Right renal cortex interstitium (tissue), 3 donors: ENCODE measurements at places on chromosomes 11 and 22. TPM values are rescaled to one million over a fixed set of nuclear protein-coding genes. Genes with fewer than 3 reads are reported as not detected.

DNA sequence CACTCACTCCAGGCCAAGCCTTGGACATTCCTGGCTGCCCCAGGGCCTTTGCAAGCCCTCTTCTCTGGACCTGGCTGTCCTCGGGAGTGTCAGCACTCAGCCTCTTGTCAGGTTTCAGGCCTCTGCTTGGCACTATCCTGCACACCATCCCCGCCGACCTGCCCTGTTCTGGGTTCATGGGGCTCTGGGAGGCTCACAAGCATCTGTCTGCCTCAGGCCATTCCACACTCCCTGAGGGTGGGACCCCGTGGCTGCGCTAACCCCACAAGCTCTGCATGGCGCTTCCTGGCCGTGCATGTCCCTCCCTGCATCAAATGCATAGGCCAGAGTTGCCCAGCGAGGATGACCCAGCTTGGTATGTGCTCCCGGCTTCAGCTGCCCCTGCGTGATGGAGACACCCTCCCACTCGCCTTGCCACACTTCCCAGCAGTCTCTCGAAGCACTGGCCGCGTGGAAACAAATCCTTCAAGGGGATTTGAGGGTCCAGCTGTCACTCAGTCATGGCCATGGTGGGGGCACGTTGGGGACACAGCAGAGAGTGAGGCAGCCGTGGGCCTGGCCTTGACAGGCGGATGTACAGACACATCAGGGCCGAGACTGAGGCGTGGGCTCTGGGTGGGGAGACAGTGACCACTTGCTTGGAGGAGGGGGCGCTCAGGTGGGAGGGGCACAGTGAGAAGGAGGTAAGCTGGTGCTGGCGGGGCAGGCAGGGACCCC, 87.3 kb downstream of the KCNQ1 start:
- DNase-seq: no peak

Gene TMEM151A
- not detected for polyA plus RNA-seq

DNA sequence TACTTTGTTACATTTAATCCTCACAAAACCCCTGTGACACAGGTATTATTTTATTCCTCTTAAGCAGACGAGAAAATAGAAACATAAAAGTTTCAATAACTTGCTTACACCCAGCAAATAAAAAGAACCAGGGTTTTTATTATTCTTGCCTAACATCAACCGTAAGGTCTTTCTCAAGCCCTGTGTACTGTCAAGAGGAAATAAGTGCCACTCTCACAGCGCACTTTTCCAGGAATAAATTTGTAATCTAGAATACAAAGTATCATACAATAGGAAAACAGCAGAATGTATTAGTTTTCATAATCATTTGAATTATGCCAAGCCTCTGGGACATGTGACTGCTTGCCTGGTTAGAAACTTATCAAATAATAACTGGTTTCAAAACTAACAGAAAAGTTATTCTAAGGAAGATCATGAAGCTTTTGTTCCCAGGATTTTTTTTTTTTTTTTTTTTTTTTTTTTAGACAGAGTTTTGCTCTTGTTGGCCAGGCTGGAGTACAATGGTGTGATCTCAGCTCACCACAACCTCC, 7.4 kb downstream of the CCDC34 start:
- no peak for DNase-seq

Gene PNPLA3
- polyA plus RNA-seq: 1.4 TPM

GRCh38 chr11:17431139-17431538, 42.7 kb upstream of the KCNJ11 start:
- DNase-seq: no peak
